SJSA1 (cell line): ENCODE measurements at places on chromosomes 1 and 21. TPM values are rescaled to one million over a fixed set of nuclear protein-coding genes. Genes with fewer than 3 reads are reported as not detected.

- peak; percentile 42 for DNase-seq
Observed at GRCh38 chr1:31576201-31576669, at the start of gene TINAGL1. TSS of gene TINAGL1 (plus strand) at chr1:31576515. CDS start at chr1:31577149, 634 bp downstream.

- DNase-seq, result no peak
Observed at GRCh38 chr1:93995837-93996536, 86.8 kb upstream of the GCLM start.

DNA sequence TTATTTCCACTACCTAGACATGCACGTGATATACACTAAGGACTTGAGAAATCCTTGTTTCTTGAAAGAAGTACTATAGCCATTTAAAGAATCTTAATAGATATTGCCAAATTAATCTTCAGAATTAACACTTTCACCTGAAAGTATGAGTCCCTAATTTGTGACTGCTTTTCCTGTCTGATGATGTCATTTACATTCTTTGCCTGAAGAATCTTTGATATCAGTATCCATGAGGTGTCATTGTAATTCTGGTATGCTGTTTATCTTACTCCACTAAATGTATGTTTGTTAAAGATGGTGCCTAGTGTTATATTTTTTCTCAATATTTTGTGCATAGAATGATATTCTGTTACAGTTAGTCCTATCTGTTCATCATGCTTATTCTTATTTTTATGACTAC is 48.5 kb upstream of the RC3H1 start:
- no peak for DNase-seq

DNA sequence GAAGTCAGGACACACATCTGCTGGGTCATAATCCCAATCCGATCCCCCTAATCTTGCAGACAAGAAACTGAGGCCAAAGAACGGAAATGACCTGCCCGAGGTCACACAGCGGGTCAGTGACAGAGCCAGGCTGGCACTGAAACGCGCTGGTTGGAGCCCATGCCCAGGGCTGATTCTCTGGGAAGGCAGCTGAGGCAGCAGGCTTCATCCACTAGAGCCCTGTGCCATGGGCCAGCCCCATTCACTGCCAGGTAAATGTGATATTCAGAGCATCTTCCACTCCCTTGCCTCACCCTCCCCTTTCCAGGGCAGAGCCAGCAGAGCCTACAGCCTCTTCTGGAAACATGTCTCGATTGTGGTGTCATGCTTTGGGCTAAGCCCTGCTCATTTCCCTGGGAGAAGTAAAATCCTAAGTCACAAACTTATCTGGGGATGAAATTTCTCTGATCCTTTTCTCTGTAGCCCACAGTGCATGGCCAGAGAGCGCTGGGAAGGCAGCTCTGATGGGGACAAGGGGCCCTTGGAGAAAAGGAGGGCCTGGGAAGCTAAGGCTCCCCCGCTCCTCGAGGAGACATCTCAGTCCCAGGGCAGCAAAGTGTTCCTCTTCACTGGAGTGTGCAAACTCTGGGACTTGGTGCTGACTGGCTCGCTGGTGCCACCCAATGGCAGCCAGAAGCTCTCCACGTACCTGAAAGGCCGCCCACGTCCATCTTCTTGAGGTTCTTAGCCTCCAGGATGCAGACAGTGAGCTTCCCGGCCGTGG is 110.4 kb downstream of the SYT2 start:
- DNase-seq, result peak; percentile 69

DNA sequence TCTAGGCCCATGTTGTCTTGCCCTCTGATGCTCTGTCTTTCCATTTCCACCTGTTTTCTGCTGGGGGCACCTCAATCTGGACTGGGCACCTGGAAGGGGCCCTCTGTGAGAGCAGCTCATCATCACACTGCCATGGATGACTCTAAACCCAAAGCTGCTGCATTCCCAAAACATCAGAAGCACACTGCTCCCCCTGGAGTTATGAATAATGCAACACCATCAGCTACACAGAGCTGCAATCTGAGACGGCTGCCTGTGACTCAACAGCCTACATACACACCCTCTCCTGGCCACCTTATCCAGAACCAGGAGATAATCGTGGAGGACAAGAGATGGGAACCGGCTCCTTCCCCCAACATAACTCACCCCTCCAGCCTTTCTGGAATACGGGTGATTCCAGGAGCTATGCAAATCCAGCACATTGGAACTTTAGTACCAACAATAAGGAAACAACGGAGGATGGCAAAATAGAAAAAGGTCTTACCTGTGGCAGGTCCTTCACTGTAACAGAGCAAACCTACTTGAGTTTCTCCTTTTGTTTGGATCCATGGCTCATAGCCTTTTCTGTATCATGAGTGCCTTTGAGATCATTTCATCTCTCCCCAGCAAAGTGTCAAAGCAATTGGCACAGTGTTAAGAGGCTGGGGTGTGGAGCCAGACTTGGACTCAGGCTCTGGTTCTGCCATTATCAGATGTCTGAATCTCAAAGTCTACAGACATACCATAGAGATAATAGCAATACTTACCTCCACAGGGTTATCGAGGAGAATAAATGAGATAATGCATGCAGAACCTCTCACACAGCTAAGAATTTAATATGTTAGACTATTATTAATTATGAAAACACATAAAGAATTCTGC is 29.3 kb downstream of the AK2 start:
- DNase-seq, result peak; percentile 57

GRCh38 chr1:91583326-91583755 is 82.7 kb downstream of the CDC7 start:
- peak; percentile 21 for DNase-seq

DNA sequence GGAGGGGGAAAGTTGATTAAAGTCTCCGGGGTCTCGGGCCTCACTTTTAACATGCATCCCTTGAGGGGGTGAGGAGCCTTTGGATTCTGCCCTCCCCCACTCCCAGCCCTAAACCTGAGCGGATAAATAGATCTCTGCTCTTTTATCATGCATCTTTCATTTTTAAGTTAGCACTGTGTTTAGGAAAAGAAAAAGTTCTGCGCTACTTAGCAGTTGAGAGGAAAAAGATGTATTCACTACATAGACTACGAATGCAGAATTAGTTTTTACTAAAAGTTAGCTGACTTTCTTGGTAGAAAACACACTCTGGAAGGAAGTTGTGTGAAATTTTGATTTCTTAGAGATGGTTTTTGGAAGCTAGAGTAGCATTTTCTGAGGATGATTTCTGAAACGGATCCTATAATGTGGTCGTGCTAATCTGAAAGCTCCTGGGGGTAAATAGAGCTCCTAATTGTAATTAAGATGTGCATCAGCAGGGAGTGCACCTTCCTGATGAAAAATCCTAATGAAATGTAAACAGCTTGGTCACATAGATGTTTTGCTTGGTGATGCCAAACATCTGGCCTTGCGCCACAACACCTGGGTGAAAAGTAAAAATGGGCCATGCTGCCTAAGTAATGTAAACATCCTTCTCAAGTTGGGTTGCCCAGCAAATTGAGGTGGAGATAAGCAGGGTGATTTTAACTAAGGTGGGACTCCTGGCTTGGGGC is 1.8 kb downstream of the ROR1 start:
- no peak for DNase-seq

- peak; percentile 97 for DNase-seq
Observed at GRCh38 chr1:109792056-109792831, 28.5 kb upstream of the EPS8L3 start.

DNA sequence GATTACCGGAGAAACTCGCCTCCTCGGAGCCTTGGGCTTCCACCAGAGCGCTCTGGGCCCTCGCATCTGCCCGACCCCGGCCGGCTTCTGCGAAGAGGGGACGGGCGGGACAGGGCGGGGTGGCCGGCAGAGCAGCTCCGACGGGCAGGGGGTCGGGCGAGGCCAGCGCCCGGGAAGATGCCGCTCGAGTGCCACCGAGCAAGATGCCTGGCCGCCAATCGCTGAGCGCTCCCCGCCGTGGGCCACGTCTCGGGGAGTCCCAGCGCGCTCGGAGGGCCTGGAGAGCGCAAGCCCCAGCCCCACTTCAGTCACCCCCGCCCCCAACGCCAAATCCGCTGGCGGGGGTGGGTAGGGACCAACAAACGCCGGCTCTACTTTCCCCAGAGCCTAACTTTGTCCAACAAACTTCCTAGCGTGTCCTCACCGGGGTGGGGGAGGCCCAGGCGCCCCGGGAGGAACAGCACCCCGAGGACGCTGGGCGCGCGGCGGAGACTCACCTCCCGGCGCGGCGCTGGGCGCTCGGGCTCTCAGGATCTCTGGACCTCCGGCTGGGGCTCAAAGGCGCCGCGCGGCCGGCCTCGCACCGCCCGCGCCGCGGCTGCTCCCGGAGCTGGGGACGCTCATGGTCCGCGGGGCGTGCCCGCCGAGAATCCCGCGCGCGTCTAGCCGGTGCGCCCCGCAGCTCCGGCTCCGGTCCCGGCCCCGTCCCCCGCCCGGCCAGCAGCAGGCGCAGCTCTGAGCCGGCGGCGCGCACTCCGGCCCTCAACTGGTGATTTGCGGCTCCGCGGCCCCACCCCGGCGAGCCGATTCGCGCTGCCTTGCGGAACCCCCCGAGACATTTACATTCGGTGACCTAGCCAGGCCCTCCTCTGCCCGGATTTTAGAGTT is at the start of gene BCAR3:
Gene BCAR3 (minus strand): TSS at position 737 of the 888 bp plus-strand sequence. CDS start 6,907 bp downstream, outside the sequence.
- peak; percentile 79 for DNase-seq

GRCh38 chr1:61612602-61613001 is 112.3 kb downstream of the TM2D1 start:
- DNase-seq, result no peak

- no peak for DNase-seq
Observed at GRCh38 chr1:112092656-112093371, 103.3 kb upstream of the KCND3 start.

- no peak for DNase-seq
Observed at GRCh38 chr1:160779626-160780397, 16.2 kb upstream of the LY9 start.

- DNase-seq, result no peak
Observed at GRCh38 chr1:88068407-88068960, 615.6 kb upstream of the PKN2 start.

PUM1 gene
- total RNA-seq, result 23.0 and 36.6 TPM in 2 replicates

NCMAP gene
- total RNA-seq, result 0.05 TPM in 1 of 2 replicates, not detected in the other

OR2L3 gene
- not detected in 2 replicates for total RNA-seq

CFHR5 gene
- total RNA-seq, result not detected in 2 replicates

CA6 gene
- not detected in 2 replicates for total RNA-seq

EFNA3 gene
- total RNA-seq, result 0.21 and 0.85 TPM in 2 replicates

BATF3 gene
- 1.8 and 3.3 TPM in 2 replicates for total RNA-seq

TAL1 gene
- not detected in 2 replicates for total RNA-seq

CD2 gene
- total RNA-seq, result not detected in 2 replicates
